Left hindlimb (tissue), 1 donor: ENCODE measurements at places on chromosomes 6 and 20.

DNA sequence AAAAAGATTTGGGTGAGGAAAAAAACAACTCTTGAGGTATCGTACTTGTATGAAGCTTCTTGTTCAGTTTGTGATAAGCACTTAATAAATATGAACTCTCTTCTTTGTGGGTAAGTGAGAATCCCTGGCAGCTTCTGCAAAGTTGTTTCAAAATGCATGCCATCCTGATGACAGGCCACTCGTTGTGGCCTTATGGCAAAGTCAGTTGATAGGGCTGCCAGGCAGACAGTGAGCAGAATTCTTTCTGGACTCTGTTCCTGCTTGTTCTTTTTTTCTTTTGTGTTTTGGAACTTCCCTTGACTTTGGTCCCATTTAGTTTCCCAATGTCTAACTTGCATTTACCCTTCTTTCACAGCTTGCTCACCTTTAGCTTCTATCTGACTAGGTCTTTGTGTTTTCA is 983.5 kb upstream of the FLRT3 start:
- no peak for DNase-seq

DNA sequence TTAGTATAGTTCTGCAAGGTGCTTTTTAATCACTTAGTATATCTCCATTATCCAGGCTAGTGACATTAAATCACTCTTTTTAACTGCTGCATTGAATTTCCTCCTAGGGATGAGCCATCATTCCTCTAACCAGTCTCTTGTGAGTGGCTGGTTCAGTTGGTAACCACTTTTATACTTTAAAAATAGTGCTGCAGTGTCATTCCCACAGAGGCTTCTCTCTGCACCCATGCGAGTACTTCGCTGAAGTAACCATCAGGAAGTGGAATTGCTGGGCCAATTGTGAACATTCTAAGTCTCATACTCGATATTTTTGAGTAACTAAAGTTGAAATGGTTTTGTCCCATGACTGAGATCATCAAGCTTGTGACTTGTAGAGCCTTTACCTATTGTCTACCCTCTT is 2.1 kb downstream of the BTN3A2 start:
- DNase-seq, result no peak

DNA sequence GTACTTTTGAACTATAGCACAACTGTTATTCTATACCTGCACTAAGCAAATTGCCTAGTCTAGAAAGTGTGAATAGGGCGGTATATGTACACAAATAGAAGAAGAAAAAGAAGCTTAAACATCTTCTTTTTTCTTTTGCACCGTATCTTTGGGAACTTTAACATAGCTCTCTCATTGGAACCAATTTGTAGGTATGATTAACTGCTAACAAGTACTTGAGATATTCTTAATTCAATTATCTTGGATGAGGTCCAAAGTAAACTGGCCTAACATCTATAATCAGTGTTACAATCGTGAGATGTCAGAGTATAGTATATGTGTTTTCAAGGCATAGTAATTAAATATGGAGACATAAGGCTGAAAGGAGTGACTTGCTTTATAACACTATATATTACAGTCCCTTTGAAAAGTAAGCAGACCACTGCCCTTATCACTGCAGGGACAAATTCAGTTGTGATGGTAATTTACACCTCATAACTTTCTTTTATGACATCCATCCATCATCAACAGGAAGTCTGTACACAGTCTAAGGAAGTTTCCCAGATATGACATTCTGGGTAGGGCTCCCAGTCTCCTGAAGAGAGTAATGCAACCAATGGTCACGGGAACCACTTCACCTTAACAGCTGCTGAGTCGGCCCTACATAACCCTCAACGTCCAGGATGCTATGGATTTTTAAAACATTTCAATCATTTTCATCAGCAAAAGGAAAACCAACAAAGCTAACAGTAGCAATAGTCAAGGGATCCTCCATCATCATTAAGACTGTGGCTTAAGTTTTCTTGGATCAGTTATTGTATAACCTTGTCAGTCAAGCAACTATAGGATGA is 37.6 kb downstream of the NKAIN2 start:
- DNase-seq, result no peak

DNA sequence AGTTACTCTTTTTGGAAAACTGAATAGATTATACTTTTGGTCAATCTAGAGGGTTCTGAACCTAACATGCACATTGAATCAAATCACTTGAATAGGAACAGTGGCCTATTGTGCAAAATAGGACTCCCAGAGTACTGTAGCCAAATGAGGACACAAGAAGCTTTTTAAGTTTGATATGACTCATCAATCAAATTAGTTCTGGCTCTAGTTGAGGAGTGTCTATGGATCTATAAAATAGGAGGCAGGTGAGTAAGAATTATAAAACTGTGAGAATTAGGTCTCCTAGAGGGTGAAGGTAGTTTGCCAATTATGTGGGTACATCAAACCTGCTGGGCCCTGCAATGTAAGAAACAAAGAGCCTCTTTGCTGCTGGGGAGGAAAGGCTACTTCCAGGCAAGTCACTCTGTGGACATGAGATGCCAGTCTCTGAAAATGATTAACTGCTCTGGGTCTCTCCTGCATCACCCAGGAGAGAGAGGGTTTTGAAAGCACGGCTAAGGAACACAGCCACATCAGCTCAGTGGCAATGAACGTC is 112.3 kb downstream of the RCAN2 start:
- no peak for DNase-seq

- DNase-seq, result no peak
Measured at GRCh38 chr20:12699374-12700228, 309.2 kb upstream of the SPTLC3 start.

- no peak for DNase-seq
Measured at GRCh38 chr6:19835605-19836004, 1.6 kb upstream of the ID4 start.

DNA sequence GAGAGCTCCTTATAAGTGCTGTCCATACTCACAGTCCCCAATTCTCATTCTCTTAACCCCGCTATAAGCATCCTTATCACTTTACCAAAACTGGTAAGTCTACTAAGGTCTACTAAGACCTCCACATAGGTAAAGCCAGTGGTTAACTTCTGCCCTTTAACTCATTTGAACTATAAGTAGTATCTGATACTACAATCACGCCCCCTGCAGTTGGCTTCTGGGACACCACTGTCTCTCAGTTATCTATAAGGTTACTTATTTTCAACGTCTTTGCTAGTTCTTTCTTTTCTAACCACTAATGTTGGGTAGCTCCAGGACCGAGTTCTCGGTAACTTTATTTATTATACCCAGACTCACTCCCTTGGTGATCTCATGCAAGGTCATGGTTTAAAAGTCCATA is 142.6 kb downstream of the ARHGAP18 start:
- no peak for DNase-seq

GRCh38 chr6:154757352-154758050 is 24.3 kb downstream of the SCAF8 start:
- no peak for DNase-seq

DNA sequence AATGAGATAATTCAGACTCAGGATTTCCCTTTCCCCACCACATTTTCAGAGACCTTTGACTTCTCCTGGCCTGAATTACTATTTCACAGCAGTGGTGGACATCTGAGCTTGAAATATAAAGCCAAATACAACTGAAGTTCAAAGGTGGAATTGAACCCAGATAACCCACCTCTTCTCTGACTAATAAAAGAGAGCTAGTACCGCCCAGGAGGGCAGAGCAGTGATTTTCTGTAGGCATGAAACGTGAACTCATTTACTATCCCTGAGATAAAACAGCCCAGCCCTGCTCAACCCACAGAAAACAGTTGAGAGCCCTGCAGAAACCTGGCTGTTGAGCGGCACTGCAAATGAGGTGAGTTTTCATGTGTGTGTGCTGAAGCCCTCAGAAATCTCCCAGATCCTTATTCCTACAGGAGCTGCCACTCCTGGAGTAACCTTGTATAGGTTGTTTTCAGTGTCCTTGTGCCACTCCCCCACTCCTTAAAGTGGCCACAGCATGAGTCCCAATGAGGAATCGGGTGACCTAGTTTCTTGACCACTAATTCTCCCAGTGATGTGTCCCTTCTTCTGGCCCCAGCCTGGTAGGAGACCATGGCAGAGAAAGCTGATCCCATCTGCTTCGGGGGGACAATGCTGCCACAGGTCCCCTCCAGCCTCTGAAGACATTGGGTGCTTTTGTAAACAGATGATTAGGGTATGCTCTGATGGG is 99.2 kb downstream of the NOL4L start:
- no peak for DNase-seq

DNA sequence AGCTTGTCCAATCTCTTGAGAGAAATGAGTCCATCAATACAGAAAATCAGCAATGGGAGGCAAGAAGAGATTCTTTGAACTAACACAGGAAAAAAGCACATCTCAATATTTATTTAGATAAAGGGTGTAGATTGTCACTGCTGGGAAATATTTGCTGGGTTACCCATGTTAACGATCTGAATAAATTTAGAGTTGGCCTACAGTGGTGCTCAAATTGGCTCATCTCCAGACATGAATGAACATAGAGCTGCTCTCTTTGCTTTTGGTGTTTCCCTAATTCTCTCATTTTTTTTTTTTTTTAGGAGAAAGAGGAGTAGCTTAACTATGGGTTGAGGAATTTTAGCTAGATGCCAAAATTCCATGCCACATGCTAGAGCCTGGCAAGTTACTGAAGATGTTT is 471.2 kb downstream of the PKHD1 start:
- DNase-seq, result no peak
